Cardiac atrium fibroblast (primary cell): ENCODE measurements at places on chromosomes 4 and X. TPM values are rescaled to one million over a fixed set of nuclear protein-coding genes. Genes with fewer than 3 reads are reported as not detected.

Gene RGN
- total RNA-seq, result 0.90 and 2.8 TPM in 2 replicates

Gene RGS12
- total RNA-seq, result 2.9 and 4.0 TPM in 2 replicates

Gene AFM
- not detected in 2 replicates for total RNA-seq

Gene MYOZ2
- 0.16 and 1.8 TPM in 2 replicates for total RNA-seq

Gene SSX3
- not detected in 2 replicates for total RNA-seq

Gene NR0B1
- total RNA-seq, result not detected in 2 replicates

Gene PDZD11
- 41.3 and 69.0 TPM in 2 replicates for total RNA-seq

Gene GYPA
- total RNA-seq, result not detected in 2 replicates

Gene GRSF1
- total RNA-seq, result 80.0 and 89.9 TPM in 2 replicates

Gene SOX3
- total RNA-seq, result not detected in 2 replicates

Gene ANKRD50
- 28.3 and 43.4 TPM in 2 replicates for total RNA-seq

Gene CXCL5
- 3.6 and 108 TPM in 2 replicates for total RNA-seq

Gene ITGB1BP2
- total RNA-seq, result 1.3 TPM in 1 of 2 replicates, not detected in the other

Gene HSFX2
- 0.16 TPM in 1 of 2 replicates, not detected in the other for total RNA-seq

Gene ETDA
- total RNA-seq, result not detected in 2 replicates

Gene TBC1D25
- 7.4 and 7.8 TPM in 2 replicates for total RNA-seq

Gene SPARCL1
- 61.2 and 133 TPM in 2 replicates for total RNA-seq

Gene XPNPEP2
- 5.5 and 6.3 TPM in 2 replicates for total RNA-seq

Gene ADH1A
- total RNA-seq, result not detected in 2 replicates

Gene GATA1
- total RNA-seq, result not detected in 2 replicates

Gene RPS6KA6
- 0.18 and 0.49 TPM in 2 replicates for total RNA-seq

Gene AMTN
- total RNA-seq, result not detected in 2 replicates

Gene JADE3
- 1.5 and 3.4 TPM in 2 replicates for total RNA-seq

Gene TBX22
- not detected in 2 replicates for total RNA-seq

Gene USP17L12
- total RNA-seq, result not detected in 2 replicates

Gene PF4V1
- 0.90 and 4.9 TPM in 2 replicates for total RNA-seq

Gene FGF16
- total RNA-seq, result not detected in 2 replicates

Gene LANCL3
- total RNA-seq, result under 0.01 and 1.6 TPM in 2 replicates

Gene VCX3A
- total RNA-seq, result not detected in 2 replicates

Gene CLDN22
- total RNA-seq, result not detected in 2 replicates

Gene TMPRSS11D
- total RNA-seq, result not detected in 2 replicates

Gene BGN
- total RNA-seq, result 186 and 203 TPM in 2 replicates

Gene SPANXN4
- not detected in 2 replicates for total RNA-seq

Gene AMBN
- not detected in 2 replicates for total RNA-seq

Gene KCTD8
- not detected in 2 replicates for total RNA-seq

Gene TMLHE
- total RNA-seq, result 7.9 and 9.2 TPM in 2 replicates

Gene SMIM31
- not detected in 2 replicates for total RNA-seq

Gene PAGE4
- not detected in 2 replicates for total RNA-seq

Gene FRMPD3
- total RNA-seq, result not detected in 2 replicates

Gene S100G
- not detected in 2 replicates for total RNA-seq

Gene SCML2
- total RNA-seq, result 0.90 and 0.97 TPM in 2 replicates

Gene DGKK
- total RNA-seq, result not detected in 2 replicates

Gene TEX11
- not detected in 2 replicates for total RNA-seq

Gene BMP3
- not detected in 2 replicates for total RNA-seq

Gene SSX4B
- not detected in 2 replicates for total RNA-seq
